Pons (tissue), 1 donor: ENCODE measurements at places on chromosomes 16 and 17.

DNA sequence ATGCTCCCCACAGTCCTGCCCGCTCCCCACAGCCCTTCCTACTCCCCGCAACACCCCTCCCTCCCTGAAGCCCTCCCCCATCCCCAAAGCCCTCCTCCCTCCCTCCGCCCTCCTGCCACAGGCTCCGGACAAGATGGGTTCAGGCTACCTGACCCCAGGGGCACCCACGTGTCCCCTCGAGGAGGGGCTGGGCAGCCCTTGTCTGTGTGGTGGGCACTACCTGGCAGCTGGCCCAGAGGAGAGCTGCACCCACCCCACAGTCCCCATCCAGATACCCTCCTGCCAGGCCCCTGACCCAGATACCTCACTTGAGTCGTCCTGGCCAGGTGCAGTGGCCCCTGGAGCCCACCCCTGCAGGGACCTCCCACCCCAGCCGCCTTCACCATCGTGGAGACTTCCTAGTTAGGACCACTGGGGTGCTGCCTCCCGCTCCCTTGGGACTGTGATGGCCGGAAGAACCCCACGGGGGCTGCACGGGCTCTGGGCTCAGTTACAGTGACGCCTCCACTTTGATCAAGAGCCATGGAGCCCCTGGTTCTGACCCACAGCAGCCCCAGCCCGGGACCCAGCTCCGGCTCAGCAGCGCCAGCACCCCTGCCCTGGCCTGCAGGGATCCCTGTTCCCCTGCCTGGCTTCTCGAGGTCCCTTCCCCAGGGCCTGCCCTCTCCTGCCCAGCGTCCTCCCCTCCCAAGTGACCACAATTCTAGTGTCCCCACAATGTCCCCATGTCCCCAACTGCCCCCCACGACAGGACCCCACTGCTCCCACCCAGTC, 806 bp downstream of the PERCC1 start:
- no peak for DNase-seq

GRCh38 chr16:20323591-20324117, 3.7 kb downstream of the GP2 start:
- no peak for DNase-seq

DNA sequence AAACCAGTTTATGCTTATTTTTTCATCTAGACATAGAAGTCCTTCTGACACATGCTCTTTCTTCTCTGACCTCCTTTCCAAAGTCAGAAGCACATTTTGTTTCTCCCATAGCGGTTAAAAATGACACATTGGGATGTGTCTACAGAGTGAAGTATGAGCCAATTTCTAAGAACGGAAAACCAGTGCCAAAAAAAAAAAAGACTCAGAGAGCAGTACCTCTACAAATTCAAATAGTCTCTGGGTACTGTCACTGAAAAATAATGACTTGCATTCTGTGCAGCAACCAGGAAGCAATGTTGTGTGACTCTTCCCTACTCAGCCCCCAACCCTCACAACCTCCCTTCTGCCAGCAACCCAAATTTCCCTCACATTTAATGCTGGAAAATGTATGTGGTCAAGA, 145.5 kb upstream of the PMFBP1 start:
- no peak for DNase-seq

- DNase-seq, result no peak
Measured at GRCh38 chr17:46819906-46820351, 1.4 kb upstream of the WNT3 start.

DNA sequence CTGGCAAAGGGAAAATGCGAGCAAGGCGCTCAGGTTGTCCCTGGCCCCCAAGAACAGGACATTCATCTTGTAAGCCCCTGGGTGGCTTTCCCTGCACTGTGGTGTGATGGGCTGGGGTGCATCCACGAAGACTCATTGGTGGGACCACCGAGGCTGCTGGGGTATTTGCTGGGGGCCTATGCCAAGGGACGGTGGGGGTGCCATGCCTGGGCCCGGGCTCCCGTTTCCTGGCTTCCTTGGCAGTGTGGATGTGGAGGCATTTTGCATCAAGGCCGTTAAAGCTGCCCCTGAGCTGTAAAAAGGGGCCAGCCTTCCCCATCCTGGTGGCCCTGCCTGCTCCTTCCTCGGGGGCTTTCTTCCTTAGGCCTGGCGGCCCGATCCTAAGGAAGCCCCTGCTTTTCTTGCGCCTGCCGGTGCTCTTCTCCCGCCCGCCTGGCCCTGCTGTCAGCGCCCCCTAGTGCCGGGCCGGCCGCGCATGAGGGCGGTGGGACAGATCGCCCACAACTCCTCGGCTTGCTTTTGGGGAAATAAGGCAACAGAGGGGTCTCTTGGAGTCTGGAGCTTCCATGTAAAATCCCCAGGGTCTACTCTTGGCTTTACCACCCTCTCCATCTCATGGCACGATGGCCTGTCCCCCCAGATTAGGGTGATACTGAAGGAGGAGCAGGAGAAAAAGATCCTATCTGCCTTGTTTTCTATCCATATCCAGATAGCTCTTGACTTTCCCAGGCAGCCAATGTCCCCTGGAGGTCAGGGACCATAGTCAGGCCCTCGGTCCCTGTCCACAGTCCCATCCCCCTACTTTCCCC, 9.8 kb upstream of the TBX2 start:
- no peak for DNase-seq

- DNase-seq, result peak; percentile 98
Measured at GRCh38 chr17:66540131-66540781, 237.8 kb downstream of the PRKCA start.

DNA sequence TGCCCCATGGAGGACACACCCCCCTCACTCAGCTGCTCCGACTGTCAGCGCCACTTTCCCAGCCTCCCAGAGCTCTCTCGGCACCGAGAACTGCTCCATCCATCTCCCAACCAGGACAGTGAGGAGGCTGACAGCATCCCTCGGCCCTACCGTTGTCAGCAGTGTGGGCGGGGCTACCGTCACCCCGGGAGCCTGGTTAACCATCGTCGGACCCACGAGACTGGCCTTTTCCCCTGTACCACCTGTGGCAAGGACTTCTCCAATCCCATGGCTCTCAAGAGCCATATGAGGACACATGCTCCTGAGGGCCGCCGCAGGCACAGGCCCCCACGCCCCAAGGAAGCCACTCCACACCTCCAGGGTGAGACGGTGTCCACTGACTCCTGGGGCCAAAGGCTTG, 2.1 kb downstream of the ZNF646 start:
- no peak for DNase-seq

DNA sequence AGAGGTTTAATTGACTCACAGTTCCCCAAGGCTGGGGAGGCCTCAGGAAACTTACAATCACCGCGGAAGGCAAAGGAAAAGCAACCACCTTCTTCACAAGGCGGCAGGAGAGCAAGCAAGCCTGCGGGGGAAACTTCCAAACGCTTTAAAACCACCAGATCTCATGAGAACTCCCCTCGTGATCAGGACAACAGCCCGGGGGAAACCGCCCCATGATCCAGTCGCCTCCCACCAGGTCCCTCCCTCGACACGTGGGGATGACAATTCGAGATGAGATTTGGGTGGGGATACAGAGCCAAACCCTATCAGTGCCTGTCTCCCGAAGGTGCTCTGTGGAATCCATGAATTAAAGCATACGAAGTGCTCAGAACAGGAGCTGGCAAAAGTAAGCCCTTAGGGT, 43.9 kb upstream of the ABR start:
- no peak for DNase-seq

DNA sequence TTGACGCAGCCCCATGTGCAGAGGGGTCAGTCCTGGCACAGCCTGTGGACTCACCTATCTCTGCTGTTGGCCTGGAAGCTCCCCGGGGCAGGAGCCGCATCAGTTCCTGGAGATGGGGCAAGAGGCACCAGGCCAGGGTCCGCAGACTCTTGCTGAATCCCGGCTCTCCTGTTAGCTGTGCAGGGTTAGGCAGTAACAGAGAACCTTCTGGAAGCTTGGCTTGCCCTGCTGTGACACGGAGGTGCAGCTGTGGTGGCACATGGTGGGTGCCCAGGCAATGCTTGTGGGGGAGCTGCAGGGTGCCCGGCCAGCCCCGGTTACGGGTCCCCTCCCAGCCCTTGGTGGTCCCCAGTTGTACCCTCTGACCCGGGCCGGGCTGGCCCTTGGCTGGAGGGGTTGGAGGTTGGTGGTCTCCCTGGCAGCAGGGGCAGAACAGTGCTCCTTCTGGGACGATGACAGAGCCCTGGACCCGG, 26.0 kb upstream of the ZNF469 start:
- DNase-seq, result no peak

DNA sequence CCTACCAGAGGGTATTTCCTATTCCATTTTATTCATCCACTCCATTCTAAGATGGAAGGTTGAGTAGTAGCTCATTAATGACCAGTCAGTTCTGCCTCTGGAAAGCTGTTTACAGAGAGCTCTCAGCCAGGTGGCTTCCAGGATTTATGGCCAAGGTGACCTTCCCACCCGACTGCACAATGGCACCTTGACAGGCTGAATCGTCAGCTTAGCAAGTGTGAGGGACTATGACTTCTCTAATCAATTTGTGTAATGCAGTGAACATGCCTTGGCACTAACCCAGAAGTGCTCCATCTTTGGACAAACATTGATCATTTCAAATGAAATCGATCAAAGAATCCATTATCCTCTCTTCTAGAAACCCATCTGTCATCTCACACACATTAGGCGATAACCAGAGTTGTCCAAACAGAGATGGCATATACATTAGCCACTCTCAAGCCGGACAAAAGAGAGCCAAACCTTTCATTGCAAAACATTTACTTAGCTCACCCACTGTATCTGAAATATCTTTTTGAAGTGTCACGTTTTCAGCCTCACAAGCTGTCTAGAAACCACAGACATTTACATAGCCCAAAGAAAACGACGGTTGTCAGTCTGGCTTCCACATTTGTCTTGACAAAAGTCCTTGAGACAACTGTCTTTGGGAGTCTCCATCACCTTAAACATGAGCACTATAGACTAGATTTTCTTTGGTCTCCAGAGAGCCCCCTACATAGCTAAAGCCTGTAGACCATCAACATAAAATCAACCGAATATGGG, 35.6 kb downstream of the CLEC3A start:
- DNase-seq, result no peak

- peak; percentile 41 for DNase-seq
Measured at GRCh38 chr17:28097901-28098300, 55.4 kb downstream of the NLK start.

- no peak for DNase-seq
Measured at GRCh38 chr17:48754500-48755261, 26.1 kb upstream of the HOXB13 start.

DNA sequence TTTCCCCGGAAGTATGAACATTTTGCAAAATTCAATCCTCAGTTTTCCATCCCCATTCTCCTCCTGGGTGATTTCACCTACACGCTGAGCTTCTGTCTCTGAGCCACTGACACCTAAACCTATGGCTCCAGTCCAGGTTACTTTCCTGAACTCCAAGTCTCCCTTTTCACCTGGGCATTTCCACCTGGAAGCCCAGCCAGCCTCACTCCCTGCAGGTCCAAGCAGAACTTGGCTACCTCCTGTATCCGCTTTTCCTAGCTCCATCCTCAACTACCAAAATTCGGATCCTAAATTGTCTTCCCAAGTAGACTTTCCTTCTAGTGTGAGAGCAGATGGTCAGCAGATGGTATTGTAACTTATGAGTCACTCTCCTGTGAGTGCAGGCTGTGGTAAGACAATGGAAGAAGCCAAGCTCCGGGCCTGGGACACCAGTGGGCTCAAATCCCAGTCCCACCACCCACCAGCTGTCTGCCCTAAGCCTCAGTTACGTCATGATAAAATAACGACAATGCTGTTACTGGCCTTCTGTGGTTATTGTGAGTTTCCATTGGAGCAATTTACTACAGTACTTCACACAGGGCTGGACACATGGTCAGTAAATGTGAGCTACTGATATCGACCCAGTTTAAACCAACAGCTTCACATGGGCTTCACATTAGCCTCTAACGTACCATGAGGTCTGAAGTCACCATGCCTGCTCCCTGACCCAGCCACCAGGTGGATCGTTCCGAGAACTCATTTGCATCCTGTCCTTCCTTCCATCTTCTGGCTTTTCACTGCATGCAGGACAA, 33.3 kb downstream of the PECAM1 start:
- peak; percentile 20 for DNase-seq

- peak; percentile 58 for DNase-seq
Measured at GRCh38 chr16:66483689-66484452, 56.8 kb downstream of the BEAN1 start.

GRCh38 chr17:73628642-73629552, 15.3 kb downstream of the SDK2 start:
- DNase-seq, result no peak

GRCh38 chr17:44005527-44006271, 1.3 kb downstream of the NAGS start:
- DNase-seq, result no peak

GRCh38 chr16:84874553-84874952, 54.8 kb downstream of the CRISPLD2 start:
- DNase-seq, result no peak

- no peak for DNase-seq
Measured at GRCh38 chr17:64032081-64032480, 11.6 kb upstream of the ICAM2 start.

DNA sequence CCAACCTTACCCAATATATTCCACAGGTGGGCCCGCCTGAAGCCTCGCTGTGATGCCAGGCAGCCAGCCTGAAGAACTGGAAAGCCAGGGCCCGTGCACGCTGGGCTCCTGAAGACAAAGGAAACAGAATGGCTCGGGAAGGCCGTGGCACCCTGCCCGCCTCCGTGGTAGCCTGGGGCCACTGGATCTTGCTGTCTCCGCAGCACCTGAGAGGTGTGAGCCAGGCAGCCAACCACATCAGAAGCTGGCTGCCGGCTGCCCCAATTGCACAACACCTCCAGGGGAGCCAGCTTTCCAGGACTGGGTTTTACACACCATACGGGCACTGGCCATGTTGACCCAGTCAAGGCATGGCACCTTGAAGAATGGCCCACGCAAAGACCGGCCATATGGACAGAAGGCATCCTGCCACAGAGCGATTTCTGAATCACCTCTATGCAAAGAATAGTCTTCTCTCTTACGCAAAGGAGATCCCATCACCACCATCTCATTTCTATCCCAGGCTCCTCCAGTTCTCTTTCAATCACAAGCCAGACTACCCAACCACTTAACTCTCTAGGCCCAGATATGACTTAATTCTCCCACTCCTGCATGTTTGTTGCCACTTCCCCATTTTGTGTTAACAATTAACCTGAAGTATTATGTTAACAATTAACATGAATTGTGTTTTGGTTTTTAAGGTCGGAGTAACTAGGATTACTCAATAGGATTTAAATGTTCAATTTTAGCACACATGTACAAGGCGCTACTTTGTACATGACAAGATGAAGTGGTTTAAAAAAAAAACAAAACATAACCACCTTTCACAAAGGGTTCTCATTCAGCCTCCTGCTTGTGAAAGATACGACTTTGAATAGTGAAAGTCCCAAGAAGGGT, 32.1 kb downstream of the ZFHX3 start:
- no peak for DNase-seq

GRCh38 chr17:50447870-50448595, 20.6 kb downstream of the CHAD start:
- no peak for DNase-seq

- DNase-seq, result no peak
Measured at GRCh38 chr16:86622700-86623615, 44.6 kb downstream of the FOXL1 start.

- DNase-seq, result peak; percentile 78
Measured at GRCh38 chr17:70365091-70365583, 195.8 kb downstream of the KCNJ2 start.

- DNase-seq, result no peak
Measured at GRCh38 chr17:3836551-3836950, 9.5 kb downstream of the NCBP3 start.
